T-helper 2 cell (primary cell): ENCODE measurements at places on chromosomes 13 and 19.

GRCh38 chr19:49938662-49939061 is 9.4 kb upstream of the NUP62 start:
- no peak for DNase-seq

GRCh38 chr19:54415208-54415900 is at the start of gene TTYH1:
Gene TTYH1 (plus strand): TSS chr19:54415464. CDS start chr19:54415553, 89 bp downstream.
- no peak for DNase-seq

DNA sequence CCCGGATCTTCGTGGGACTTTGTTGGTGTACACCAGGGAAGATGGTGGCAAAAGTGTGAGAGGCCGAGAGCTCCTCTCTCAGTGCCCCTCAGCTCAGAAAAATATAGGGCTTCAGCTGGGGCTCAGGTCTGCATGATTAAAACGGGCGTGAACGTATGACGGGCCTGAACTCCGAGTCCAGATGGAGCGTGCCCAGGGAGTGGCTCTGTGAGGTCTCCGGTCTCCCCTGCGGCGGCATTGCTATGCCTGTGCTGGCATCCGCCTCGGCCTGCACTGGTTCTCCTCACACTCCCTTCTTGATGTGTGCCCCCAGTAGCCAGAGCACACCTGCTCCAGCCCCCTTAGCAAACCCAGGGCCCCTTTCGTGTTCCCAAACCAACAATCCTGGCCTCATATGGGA is 82.0 kb downstream of the TEX29 start:
- no peak for DNase-seq

DNA sequence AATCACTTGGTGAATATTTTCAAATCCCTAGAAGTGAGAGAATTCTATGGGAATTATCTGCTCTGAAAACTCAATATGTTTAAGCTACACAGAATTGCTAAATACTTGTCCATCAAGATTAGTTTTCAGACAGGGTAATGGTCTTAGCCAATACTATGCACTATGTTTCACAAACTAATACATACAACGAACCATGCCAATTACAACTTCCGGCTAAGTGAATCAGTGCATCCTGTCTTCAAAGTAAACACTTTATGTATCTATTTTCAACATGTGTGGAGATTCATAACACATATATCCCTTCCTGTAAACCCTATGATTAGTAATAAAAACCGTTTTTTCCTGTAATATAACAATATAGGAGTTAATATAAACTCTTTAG is 181.5 kb downstream of the POSTN start:
- DNase-seq: no peak

DNA sequence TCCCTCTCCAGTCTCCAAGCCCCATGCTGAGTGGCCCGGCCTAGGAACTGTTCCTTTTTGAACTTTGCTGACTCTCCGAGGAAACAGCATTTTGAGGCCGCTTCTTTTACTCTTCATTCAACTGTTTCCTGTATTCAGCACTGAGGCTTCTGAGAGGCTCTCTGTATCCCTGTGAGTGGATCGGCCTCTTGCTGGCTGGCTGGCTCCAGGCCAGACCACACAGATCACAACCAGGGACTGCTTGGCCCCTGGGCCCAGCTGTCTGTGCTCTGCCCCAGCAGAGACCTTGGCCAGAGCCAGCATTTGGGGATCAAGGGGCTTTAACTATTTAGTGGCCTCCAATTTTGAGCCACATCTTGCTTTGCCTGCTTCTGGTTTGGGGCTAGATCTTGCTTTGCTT is 75.6 kb upstream of the KL start:
- no peak for DNase-seq

GRCh38 chr13:77523834-77524728 is 11.4 kb upstream of the SCEL start:
- DNase-seq: peak; percentile 8

GRCh38 chr13:73913751-73914518 is 220.3 kb downstream of the KLF12 start:
- no peak for DNase-seq

GRCh38 chr13:65911546-65912193 is 1318.5 kb downstream of the PCDH9 start:
- DNase-seq: no peak

DNA sequence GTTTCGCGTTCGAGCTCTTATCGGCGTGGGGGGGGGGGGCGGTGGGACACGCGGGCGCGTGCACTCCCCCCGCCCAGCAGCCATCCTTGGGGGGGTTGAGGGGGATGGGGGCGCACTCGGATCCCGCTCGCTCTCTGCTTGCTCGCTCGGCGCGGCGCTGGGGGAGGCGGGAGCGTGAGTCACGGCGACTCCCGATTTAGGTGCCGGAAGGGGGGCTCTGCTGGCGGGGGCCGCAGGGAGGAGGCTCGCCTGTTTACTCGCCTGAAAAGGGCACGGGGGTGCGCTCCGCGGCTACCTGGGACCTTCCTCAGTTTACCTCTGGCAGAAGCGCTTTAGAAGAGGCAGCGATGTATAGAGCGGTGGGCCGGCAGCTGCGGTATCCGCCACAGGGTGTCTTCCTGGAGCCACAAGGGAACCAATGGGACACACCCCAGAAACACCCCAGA is 1.1 kb upstream of the PDE4A start:
- DNase-seq: no peak

DNA sequence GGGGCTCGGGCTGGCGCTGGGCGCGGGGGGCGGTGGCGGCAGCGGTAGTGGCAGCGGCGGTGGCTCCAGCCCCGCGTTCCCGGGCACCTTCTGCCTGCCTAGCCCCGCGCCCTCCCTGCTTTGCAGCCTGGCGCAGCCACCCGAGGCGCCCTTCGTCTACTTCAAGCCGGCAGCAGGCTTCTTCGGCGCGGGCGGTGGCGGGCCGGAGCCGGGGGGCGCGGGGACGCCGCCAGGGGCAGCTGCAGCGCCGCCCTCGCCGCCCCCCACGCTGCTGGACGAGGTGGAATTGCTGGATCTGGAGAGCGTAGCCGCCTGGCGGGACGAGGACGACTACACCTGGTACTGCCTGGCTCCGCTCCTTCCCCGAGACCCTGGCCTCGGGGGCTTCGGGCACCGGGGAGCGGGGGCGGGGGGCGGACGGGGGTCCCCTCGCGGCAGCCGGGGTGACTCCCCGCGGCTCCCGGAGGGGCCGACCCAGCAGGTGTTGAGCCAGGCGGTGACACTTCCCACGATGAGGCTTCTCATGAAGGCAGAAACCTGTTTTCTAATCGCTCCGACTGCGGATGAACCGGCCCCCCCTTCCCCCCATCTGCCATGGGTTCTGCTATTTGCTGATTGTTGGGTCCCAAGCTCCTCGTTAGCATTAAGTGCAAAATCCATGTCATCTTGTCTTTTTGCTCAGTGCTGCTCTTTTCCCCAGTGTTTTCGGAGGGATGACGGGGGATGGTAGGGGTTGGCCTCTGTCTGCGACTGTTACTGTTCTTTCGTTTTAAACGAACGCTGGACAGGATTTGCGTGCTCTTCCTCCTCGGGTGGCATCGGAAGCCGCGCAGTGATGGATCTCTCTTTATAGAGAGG is 943 bp downstream of the SLAIN1 start:
- peak; percentile 17 for DNase-seq

GRCh38 chr13:32125221-32125689 is 93.7 kb downstream of the FRY start:
- no peak for DNase-seq

DNA sequence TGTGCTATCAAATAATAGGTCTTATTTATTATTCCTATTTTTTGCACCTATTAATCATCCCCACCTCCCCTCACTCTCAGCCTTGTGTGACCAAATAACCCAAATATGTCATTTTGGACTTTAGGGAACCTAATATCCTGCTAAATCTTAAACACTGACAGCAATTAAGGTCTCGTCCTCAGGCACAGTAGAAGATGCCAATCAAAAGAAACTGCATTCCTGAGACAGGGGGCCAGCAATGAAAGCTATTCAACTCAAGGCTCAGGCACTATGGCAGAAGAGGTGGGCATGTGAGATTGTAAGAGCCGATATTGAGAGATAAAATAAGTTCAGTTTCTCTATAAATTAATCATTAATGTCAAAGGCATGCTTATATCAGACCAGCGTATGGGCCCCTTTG is 1437.7 kb upstream of the PCDH9 start:
- no peak for DNase-seq

GRCh38 chr13:30051531-30052060 is 201.2 kb upstream of the UBL3 start:
- no peak for DNase-seq

DNA sequence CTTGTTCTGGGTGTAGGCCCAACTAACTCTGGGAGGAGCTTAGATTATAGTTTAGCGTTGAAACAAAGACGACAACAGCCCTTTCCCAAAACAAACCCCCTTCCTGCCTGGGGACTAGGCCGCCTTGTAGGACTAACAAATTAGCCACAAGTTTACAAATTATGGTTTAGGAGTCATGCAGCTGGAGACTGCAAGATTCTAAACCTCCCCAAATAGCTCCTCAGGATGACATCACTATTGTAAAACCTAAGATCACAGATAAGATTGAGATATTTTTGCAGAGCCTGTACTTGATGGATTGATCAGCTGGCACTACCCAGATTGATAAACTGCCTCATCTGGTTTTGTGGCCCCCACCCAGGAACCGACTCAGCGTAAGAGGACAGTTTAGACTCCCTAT is 2.3 kb upstream of the SLC25A15 start:
- DNase-seq: peak; percentile 81

DNA sequence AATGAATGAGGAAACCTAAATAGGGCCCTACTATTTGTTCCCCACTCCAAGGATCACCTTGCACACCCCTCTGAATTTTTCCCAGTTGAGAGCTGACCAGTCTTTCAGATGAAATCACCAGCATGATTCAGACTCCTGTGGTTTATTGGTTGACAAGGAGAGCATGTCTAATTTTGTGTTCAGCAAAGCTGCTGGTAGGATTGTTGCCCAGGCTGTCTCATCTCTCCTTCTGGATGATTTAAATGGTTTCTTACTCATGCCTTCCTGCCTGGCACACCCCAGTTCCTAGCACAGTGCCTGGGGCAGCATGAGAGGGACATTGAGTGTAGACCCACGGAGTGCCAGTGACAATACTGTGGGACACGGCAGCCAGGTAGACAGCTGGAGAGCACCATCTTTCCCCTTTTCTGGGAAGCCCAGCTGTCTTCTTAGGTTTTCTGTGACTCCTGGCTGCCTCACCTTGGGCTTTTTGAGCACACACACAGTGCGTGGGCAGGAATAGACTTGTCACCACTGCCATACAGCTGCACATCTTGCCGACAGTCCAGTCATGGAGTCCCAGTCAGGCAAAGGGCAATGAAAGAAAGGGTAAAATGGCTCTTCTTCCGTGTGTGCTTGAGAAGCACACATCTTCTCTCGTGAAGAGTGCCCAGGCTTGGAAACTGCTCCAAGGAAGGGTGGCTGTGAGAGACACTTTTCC is 12.3 kb downstream of the FGF9 start:
- no peak for DNase-seq

DNA sequence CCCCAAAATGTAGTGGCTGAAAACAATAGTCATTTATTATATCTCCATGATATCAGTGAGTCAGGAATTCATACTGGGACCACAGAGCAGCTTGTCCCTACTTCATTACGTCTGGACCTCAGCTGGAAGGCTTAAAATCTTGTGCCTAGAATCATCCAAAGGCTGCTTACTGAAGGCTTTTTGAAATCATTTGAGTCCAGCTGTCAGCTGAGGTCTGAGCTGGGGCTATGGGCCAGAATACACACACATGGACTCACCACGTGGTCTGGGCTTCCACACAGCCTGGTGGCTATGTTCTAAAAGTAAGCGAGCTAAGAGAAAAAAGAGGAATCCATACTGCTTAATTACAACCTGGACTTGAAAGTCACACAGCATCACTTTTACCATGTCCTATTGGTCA is 209.2 kb downstream of the KCTD12 start:
- no peak for DNase-seq

- DNase-seq: no peak
Observed at GRCh38 chr13:20519875-20520274, 5.8 kb downstream of the CRYL1 start.

DNA sequence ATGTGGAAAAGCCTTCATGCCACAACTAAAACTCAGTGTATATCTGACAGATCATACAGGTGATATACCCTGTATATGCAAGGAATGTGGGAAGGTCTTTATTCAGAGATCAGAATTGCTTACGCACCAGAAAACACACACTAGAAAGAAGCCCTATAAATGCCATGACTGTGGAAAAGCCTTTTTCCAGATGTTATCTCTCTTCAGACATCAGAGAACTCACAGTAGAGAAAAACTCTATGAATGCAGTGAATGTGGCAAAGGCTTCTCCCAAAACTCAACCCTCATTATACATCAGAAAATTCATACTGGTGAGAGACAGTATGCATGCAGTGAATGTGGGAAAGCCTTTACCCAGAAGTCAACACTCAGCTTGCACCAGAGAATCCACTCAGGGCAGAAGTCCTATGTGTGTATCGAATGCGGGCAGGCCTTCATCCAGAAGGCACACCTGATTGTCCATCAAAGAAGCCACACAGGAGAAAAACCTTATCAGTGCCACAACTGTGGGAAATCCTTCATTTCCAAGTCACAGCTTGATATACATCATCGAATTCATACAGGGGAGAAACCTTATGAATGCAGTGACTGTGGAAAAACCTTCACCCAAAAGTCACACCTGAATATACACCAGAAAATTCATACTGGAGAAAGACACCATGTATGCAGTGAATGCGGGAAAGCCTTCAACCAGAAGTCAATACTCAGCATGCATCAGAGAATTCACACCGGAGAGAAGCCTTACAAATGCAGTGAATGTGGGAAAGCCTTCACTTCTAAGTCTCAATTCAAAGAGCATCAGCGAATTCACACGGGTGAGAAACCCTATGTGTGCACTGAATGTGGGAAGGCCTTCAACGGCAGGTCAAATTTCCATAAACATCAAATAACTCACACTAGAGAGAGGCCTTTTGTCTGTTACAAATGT is 16.4 kb downstream of the ZNF175 start:
- DNase-seq: no peak

GRCh38 chr19:1364070-1364704 is 19.5 kb upstream of the NDUFS7 start:
- no peak for DNase-seq

DNA sequence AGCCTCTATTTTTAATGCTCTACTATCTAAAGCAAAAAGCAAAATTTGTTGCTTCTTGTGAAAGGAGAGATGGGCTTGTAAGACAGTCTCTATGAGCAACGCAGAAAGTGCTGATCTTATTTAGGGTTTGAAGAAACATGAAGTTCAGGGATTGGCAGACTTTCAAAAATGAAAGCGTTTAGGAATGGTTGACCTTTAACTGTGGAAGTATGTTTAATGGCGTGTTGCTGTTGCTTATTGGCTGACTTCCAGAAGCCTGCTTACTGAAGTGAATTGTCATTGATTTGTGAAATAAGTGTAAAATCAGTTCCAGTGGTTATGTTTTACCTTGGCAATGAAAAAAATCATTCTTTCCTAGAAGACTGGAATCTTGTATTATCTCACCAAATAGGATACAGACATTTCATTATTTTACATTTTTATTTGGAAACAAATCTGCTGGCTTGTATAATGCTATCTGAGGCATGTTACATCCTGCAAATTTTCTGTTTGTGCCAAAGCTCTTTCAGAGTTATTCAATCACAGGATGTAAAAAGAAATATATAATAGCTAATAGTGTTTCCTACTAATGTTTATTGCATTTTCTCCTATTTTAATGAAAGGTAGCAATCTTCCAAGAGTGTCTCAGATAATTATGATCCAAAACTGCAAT is 221.3 kb upstream of the SLITRK6 start:
- DNase-seq: no peak

GRCh38 chr19:46787331-46788261 is 798 bp downstream of the SLC1A5 start:
- DNase-seq: peak; percentile 20

GRCh38 chr13:59747529-59747928 is 416.2 kb downstream of the DIAPH3 start:
- no peak for DNase-seq
